ENCODE measurements at places on chromosomes 13 and 19. TPM values are rescaled to one million over a fixed set of nuclear protein-coding genes. Genes with fewer than 3 reads are reported as not detected.

Gene FGF22
- total RNA-seq = not detected

Gene PRKACA
- total RNA-seq = 31.5 TPM

Gene PNMA8A
- total RNA-seq = 0.79 TPM

Gene OR7D2
- not detected for total RNA-seq

Gene FGF21
- total RNA-seq = not detected

Gene AXL
- 91.3 TPM for total RNA-seq

Gene SIGLEC12
- total RNA-seq = 1.1 TPM

Gene KLK6
- not detected for total RNA-seq

Gene PLPP2
- total RNA-seq = 1.6 TPM

Gene TGFBR3L
- not detected for total RNA-seq

Gene CYP2A6
- total RNA-seq = not detected

Gene NCCRP1
- total RNA-seq = not detected

Measured in omental fat pad (tissue), 4 donors.